Esophagus mucosa (tissue), 1 donor: ENCODE measurements at places on chromosomes 2 and 18. TPM values are rescaled to one million over a fixed set of nuclear protein-coding genes. Genes with fewer than 3 reads are reported as not detected.

GRCh38 chr18:50053111-50053510 lies 141.8 kb downstream of the MYO5B start:
- ATAC-seq, result no peak

- no peak for ATAC-seq
Measured at GRCh38 chr2:211724933-211725332, 813.7 kb downstream of the ERBB4 start.

SH3RF3 gene
- total RNA-seq, result 0.68 TPM

DNA sequence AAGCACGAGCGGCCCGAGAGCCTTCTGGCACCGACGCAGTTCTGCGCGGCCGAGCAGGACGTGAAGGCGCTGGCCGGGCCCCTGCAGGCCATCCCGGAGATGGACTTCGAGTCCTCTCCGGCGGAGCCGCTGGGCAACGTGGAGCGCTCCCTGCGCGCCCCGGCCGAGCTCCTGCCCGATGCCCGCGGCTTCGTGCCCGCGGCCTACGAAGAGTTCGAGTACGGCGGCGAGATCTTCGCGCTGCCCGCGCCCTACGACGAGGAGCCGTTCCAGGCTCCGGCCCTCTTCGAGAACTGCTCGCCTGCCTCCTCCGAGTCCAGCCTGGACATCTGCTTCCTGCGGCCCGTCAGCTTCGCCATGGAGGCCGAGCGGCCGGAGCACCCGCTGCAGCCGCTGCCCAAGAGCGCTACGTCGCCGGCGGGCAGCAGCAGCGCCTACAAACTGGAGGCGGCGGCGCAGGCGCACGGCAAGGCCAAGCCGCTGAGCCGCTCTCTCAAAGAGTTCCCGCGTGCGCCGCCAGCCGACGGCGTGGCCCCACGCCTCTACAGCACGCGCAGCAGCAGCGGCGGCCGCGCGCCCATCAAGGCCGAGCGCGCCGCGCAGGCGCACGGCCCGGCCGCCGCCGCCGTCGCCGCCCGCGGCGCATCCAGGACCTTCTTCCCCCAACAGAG lies 70.4 kb downstream of the ARHGEF33 start:
- peak; percentile 89 for ATAC-seq

SLC19A3 gene
- total RNA-seq, result 1.5 TPM

DNA sequence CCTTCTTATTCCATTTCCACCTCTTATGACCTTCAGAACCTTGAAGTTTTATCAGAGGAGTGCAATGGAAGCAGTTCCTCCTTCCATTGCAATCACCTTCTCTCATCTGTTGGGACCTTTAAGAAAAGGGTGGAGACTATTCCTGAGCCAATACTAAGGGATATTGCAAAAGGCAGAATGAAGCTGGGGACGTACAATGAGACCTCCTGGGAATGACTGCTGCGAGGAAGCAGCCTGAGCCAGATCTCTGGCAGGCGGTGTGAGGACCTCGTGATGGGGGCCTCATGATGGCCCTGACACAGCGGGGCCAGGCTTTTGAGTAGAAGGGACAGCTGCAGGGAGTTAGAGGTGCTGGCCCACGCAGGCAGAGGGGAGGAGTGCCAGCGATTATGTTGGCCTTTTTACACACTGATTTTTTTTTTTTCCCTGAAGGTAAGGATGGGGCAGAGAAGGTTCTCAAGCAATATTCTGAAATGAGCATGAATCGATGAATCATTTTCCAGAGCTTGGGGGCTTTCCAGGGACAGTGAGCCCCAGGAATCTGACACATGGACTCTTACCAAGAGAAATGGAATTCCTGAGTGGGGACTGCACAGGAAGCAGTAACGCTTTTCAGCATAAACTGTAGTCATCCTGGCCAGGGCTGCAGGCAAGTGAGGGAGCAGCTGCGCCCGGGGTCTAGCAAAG lies 40.0 kb upstream of the LAPTM4A start:
- ATAC-seq, result no peak

ANKMY1 gene
- 8.9 TPM for total RNA-seq

DNA sequence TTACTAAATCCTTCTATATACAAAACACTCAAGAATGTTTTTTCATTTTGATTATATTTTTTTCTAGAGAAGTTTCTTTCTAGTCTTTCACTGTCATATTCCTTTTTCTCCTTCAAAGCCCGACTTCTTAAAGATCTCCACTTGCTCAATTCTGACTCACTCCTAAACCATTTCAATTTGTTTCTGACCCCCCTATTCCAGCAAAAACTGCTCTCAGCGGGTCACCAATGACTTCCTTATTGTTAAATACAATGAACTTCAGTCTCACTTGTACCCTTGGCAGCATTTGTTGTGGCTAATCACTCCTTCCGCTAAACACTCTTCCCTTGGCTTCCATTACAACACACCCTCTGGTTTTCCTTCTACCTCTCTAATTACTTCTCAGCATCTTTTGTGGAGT lies 111.1 kb upstream of the RBBP8 start:
- no peak for ATAC-seq

MREG gene
- total RNA-seq, result 61.9 TPM

GRCh38 chr18:62091487-62092120 lies 95.3 kb downstream of the PIGN start:
- ATAC-seq, result no peak

DNA sequence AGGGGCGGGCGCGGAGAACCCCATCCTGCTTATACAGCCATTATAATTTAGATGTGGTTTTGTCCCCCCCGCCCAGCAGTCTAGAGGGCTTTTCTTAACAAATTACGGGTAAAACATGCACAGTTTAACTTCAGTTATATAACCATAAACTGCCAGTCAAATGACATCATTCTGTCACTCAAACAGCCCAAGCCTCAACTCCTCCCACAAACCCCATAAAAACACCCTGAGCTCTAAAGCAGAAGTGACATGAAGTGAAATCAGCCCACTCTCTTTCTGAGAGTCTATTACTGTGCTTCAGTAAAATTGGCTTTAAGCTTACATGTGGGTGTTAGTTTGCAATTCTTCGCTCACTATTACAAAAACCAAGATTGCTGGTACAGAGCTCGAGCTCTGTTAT lies 705.1 kb upstream of the GCFC2 start:
- no peak for ATAC-seq

DNA sequence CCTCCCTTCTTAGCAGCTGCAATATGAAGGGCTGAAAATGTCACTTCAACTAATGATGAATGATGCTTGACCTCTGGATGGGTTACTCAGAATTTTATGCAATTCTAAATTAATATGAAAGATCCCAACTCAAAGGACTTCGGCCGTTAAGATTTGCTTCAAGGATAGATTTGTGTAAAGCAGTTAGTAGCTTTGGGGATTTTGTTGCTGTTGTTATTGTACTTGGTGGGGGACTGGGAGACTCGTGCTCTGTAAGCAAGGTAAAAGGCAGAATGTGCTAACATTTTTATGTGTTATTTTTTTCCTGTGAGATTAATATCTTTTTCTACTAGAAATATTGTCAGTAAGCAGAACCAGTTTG lies 478.8 kb downstream of the ARHGAP15 start:
- no peak for ATAC-seq

GRCh38 chr2:212052412-212053159 lies 486.0 kb downstream of the ERBB4 start:
- ATAC-seq, result no peak

- ATAC-seq, result peak; percentile 51
Measured at GRCh38 chr2:96884299-96885094, 14.6 kb upstream of the SEMA4C start.

GRCh38 chr2:41803361-41803760 lies 244.5 kb upstream of the PKDCC start:
- no peak for ATAC-seq

CPS1 gene
- 4.7 TPM for total RNA-seq

GRCh38 chr2:237791977-237792727 lies 6.4 kb upstream of the RBM44 start:
- ATAC-seq, result peak; percentile 52

DOK6 gene
- total RNA-seq, result 0.04 TPM

DNA sequence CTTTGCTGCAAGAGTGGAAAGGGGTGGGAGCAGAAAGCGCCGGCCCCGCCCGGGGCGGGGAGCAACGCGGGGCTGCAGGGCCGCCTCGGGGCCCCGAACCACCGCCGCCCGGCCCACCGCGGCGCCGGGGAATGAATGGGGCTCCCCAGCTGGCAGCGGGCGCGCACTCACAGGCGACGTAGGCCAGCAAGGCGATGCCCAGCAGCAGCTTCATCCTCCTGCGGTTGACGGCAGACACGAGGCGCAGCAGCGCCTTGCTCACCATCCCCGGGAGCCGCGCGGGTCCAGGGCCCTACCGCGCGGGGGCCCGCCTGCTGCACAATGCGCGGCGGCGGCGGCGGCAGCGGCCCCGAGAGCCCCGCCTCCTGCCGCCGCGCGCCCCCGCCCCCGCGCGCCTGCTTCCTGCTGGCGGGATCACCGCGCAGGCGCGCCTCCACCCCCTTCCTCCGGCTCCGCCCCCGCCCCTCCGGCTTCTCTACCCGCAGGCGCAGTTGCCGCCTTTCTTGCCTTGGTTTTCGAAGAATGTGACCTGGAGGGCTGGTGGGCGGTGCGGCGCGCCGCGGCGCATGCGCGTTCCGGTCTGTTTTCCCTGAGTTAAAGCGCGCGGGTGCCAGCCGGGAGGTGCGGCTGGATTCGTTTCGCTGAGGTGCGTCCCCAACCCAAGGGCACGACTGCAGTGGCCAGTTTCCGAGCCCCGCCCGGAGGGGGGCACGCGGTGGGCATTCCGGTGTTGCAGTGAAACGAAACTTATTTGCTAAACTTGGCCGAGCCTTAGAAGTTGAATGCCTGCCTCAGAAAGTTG lies at the start of gene UXS1:
UXS1 (minus strand) TSS at position 325 of the 802 bp plus-strand sequence; CDS start at position 265, 60 bp downstream.
- ATAC-seq, result peak; percentile 89

EMILIN1 gene
- 3.0 TPM for total RNA-seq

LYPD6B gene
- 3.2 TPM for total RNA-seq

MAPK4 gene
- 0.12 TPM for total RNA-seq

DNA sequence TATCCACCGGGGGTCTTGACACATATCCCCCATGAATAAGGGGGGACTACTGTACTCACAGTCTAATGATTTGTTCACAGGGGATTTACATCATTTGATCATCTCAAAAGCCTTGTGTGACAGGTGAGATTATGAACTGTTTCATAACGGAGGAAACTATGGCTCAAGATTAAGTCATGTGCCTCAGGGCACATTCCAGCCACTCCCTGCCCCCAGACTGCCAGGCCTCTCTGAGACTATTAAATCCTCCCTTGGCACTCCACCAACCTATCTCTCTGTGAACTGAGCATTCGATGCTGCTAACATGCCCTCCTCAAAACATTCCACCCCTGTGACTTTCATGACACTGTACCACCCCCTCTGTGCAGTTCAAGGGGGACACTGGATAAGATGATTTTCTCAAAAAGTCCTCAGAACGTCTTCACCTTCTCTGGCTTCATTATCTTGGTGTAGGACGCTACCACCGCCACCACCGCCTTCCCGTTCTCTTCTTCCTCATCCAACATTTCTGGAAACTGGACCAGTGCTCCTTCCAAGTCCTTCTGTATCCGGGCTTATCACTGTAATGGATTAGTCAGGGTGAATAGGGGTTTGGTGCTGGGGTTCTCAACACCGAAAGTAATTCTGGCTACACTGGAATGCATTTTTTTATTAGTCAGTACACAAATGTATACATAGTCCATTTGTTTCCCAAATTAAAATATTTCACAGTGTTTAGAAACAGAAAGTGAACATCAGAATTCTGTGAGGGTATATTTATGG lies 169.6 kb downstream of the KCNS3 start:
- peak; percentile 78 for ATAC-seq

- ATAC-seq, result peak; percentile 31
Measured at GRCh38 chr18:31977270-31977872, 34.4 kb upstream of the TRAPPC8 start.

PSMA8 gene
- not detected for total RNA-seq

- ATAC-seq, result no peak
Measured at GRCh38 chr18:48467231-48467630, 58.0 kb upstream of the ZBTB7C start.

- no peak for ATAC-seq
Measured at GRCh38 chr18:2707551-2708168, 52.1 kb downstream of the SMCHD1 start.

KCMF1 gene
- total RNA-seq, result 80.7 TPM

NEU4 gene
- not detected for total RNA-seq

GRCh38 chr2:38610851-38611801 lies 8.4 kb upstream of the HNRNPLL start:
- ATAC-seq, result peak; percentile 90

DNA sequence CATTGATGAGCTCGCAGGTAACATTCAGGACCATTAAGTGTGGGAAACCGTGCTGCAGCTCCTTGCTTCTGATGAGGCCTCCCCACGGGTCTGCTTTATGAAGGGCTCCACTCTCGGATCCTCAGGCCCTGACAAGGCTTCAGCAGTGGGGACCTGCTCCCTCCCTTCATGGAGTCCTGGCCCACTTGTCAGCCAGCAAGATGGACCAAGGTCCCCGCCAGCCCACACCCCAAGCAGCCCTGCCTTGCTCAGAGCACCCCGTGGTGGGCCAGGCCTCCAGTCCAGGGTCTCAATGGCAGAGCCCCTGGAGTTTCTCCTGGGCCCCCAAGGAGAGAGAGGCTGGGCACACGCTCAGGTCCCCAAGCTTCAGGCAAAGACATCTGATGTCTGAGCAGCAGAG lies 41.5 kb downstream of the CROCC2 start:
- no peak for ATAC-seq

- ATAC-seq, result no peak
Measured at GRCh38 chr18:61286867-61287266, 46.4 kb upstream of the CDH20 start.

TRABD2A gene
- total RNA-seq, result 0.24 TPM

HOXD12 gene
- not detected for total RNA-seq

GRCh38 chr18:9328776-9329175 lies 5.8 kb upstream of the TWSG1 start:
- ATAC-seq, result no peak

DNA sequence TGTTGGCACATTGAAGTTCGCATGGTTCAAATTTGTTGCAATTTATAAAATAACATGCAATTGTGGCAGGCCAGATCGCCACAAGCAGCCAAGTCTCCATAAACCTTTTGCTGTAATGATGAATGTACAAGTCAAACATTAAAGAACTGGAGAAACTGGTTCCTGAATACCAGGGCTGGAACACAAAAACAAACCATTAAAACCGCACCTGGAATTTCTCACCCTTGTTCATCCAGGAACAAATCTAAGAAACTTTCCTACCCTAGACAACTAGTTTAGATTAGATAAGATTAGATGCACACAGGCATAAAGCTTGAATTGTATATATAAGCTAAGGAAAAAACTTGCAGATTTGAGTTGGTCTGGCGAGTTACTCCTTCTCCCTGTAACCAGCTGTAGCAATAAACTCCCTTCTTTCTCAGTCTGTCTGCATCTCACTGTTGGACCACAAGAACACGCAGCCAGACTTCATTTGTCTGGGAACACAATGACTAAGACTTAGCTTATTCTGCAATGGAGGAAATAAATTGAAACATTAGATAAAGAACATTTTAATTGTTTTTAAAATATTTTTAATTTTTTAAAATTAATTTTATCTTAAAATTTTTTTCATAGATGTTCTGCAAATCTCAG lies 1835.5 kb upstream of the LRRTM1 start:
- peak; percentile 17 for ATAC-seq

VIL1 gene
- not detected for total RNA-seq

TWSG1 gene
- total RNA-seq, result 15.9 TPM

GCG gene
- total RNA-seq, result not detected

- no peak for ATAC-seq
Measured at GRCh38 chr18:23032030-23032582, 99.0 kb downstream of the RBBP8 start.
